ENCODE measurements at places on chromosomes 6 and 20.
A peak's percentile ranks its signal among the peaks of the same experiment; 100 is the strongest.

DNA sequence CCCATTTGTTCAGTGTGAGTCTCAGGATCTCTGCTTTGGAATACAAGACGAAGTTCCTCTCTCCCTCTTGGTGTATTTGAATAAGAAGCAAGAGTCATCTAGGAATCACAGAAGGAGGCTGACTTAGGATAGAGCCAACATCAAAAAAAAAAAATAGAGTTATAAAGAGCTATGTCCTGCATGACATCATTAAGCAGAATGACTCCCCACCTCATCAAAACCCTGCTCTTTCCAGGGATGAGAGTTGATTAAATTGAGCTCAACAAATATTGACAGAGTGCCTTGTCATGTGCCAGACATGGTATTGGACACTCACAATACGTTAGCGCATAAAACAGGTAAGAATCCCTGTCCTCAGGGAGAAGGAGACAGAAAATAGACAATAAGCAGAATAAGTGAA, 48.6 kb upstream of the TNFAIP3 start:
- DNase-seq = no peak

GRCh38 chr6:56541741-56542360, 100.8 kb downstream of the DST start:
- DNase-seq = no peak

GRCh38 chr6:27879837-27880236, 32.4 kb downstream of the OR2B2 start:
- DNase-seq = no peak

DNA sequence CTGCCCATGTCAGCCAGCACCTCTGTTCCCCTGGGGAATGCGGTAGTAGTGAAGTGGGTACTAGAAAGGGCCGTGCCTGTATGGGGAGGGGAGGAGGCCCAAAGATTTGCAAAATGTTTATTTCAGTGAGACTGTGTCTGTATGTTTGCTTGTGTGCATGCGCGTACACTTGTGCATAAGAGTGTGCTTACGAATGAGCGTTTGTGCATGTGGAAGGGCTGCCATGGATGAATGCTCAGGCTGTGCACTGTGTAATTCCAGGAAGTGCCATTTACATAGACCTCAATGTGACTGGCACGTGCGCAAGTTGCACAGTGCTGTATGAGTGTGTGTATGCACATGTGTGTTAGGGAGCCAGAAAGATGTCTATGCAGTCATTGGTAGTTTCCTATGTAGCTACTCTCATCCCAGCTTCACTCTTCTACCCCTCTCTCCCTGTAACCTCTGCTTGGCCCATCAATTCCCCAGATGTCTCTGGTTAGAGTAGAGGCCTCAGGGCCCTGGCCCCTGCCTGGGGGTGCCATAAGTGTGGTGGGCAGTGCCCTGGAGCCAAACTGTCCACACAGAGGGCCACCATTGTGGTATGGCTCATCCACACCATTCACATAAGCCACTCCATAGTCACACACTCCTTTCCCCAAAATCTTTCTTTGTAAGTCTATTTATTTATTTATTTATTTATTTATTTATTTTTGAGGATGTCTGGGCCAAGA, 26.8 kb upstream of the SLC22A7 start:
- DNase-seq = no peak

DNA sequence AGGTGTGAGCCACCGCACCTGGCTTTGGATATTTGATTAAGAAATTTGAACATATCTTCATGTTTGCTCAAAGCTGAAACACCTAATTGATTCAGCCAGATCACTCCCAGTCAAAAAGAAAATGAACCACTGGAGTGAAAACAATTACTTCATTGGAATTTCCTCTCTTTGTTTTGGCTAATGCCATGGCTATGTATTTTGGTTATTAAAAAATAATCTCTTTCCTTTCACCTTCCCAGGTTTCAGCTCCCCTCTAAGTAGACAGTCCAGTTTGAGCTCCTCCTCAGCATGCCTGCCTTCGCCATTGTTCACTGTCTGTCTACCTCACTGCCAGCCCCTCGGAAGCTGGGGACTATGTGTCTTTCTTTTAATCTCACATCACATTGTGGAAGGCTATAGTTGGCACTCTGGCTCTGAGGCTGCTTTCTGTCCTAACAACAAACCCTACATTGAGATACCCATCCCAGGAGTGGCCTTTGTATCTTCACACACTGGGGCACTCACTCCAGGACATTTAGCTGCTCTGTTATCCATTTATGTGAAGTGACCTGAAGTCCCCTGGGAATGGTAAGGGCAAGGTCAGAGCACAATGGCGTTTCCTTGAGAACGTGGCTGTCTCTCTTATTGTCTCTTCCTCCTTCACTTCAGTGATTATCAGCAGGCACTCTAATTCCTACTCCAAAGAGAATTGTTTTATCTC, 764.0 kb upstream of the CITED2 start:
- DNase-seq = no peak

- no peak for DNase-seq
Measured at GRCh38 chr20:47600967-47601547, 99.4 kb downstream of the NCOA3 start.

GRCh38 chr6:46491628-46492547, 639 bp upstream of the RCAN2 start:
- DNase-seq = peak; percentile 34

All from C1 segment of cervical spinal cord (tissue), 14 donors.